T47D (cell line): ENCODE measurements at places on chromosomes 7 and 10.

GRCh38 chr7:24323961-24324480 is 40.0 kb downstream of the NPY start:
- no peak for DNase-seq

- DNase-seq, result peak; percentile 14
Measured at GRCh38 chr10:6394084-6394483, 186.0 kb downstream of the PRKCQ start.

DNA sequence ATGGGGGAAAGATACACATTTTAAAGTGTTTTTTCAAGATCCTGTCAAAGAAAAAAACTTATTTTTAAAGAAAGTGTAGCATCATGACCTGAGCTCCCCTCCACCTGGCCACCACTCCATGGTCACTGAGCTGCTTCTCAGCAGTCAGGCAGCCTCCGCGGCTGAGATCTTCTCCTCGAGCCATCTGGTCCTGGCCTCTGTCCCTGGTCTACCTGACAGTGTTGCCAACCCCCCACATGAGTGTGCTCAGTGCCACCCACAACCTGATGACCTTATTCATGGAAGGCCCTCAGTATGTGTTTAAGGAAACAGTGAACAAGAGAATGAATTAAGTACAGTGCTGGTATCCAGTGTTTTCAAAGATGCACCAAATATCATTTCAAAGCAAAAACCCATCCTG is 694.5 kb upstream of the NRP1 start:
- no peak for DNase-seq

GRCh38 chr7:91165846-91166230 is 98.4 kb upstream of the FZD1 start:
- DNase-seq, result no peak

- no peak for DNase-seq
Measured at GRCh38 chr7:101294039-101294831, 27.4 kb downstream of the IFT22 start.

- no peak for DNase-seq
Measured at GRCh38 chr7:129723679-129724078, 112.2 kb downstream of the NRF1 start.

GRCh38 chr7:8143151-8143874 is 118.7 kb downstream of the ICA1 start:
- no peak for DNase-seq

- DNase-seq, result no peak
Measured at GRCh38 chr10:62284221-62284620, 15.6 kb upstream of the RTKN2 start.

GRCh38 chr10:64379898-64380297 is 858.7 kb downstream of the REEP3 start:
- DNase-seq, result no peak

- no peak for DNase-seq
Measured at GRCh38 chr7:1748839-1749173, 78.7 kb downstream of the ELFN1 start.

DNA sequence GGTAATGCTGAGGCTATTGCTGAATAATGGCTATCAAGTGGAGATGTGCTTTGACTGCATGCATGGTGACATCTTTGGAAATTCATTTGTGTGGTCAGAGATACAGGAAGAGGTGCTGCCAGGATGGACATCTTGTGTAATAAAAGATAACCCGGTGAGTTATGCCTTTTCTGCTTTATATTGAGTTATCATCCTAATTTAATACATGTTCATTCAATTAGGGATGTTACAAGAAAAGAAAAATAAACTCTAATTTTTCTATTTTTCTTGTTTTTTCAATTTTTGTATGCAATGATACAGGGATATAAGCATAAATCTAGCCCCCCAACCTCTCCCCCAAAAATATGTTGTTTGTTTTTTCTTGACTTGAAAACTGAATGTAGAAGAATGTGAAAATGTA is 26.4 kb upstream of the LMOD2 start:
- DNase-seq, result no peak

DNA sequence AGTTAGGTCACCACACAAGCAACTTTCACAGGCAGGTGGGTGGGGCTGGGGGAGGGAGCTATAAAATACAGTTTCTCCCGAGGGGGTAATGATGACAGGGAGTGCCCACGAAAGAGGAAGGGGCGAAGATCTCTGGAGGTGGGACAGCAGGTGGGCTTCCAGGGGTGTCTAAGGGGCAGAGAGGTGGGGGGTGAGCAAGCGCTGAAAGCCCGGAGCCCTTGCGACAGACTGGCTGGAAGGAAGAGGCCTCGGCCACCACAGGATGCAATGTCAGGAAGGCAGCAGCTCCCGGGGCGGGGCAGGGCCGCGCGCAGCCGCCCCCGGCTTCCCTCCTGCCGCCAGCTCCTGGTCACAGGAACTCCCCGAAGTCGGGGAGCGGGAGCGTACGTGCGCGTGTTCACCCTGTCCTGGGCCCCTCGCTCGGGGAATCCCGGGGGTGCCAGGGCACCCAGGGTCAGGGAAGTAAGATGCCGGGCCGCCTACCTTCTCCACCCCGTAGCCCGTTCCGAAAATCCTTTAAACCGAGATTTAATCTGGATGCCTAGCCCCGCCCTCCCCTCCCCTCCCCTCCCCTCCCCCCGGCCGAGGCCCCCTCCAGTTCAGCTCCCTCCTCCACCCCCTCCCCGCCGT is 105.2 kb upstream of the PPIF start:
- DNase-seq, result peak; percentile 63

DNA sequence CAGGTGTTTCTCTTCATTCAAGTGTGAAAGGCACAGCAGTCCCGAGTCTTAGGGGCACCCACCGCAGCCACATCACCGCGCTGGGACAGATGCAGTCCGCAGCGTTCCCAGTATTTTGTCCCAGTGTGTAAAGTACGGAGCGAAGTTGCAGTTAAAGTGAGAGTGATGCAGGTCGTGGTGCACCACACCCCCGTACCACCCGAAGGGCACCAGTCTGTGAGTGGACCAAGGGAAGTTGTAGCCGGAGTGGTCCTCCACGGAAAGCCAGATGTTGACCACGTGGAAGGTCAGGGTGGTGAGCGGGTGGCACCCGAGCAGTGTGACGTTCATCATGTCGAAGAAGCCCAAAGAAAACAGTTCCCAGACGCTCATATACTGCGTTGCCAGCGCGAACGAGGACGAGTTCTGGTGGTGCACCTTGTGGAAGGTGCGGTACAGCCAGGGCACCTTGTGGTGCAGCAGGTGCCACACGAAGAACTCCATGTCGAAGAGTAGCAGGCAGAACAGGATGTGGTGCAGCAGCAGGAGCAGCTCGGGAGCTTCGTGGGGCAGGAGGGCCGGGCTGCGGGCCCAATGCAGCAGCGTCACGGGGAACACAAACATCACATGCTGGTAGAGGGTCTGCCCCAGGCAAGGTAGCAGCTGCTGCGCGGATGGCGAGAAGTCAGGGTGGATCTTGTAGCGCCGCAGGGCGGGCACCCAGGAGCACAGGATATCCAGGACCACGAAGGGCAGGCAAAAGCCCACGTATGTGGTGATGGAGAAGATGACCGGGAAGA is 526 bp downstream of the CH25H start:
- no peak for DNase-seq

DNA sequence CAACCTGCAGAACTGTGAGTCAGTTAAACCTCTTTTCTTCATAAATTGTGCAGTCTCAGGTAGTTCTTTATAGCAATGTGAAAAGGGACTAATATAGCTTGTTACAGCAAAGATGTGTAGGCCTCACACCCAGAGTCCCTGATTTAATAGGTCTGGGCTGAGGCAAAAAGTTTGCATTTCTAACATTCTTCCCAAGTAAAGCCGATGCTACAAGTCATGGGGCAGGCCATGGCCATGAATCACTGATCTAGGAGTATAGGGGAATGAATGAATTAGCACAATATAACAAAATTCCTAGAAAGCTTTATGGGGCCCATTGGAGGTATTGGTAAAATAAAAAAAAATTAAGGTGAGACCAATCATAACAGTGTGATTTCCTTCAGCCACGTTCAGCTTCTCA is 11.5 kb upstream of the AASS start:
- no peak for DNase-seq
